Activated CD4-positive, alpha-beta T cell treated with anti-CD3 and anti-CD28 coated beads, Interleukin-2, amount 50 U/mL, for 48 hours (primary cell): ENCODE measurements at places on chromosomes 2 and 18.

GRCh38 chr2:182554950-182555349 is 128.1 kb upstream of the PDE1A start:
- no peak for DNase-seq

GRCh38 chr2:211093743-211094303 is 537.4 kb downstream of the CPS1 start:
- DNase-seq, result no peak

DNA sequence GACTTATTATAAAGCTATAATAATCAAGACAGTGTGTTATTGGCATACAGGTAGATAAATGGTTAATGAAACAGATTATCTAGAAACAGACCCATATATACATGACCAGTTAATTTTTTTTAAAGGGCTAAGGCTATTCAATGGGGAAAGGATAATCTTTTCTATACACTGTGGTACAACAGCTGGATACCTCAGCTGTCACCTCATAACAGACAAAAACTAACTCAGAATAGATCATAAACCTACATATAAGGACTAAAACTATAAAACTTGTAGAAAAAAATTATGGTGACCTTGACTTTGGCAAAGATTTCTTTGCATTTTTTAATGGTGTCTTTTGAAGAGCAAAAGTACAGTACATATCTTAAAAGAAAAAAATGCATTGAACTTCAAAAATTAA is 30.2 kb downstream of the MAP3K2 start:
- DNase-seq, result no peak

GRCh38 chr18:63058521-63058920 is 261.0 kb downstream of the BCL2 start:
- no peak for DNase-seq

DNA sequence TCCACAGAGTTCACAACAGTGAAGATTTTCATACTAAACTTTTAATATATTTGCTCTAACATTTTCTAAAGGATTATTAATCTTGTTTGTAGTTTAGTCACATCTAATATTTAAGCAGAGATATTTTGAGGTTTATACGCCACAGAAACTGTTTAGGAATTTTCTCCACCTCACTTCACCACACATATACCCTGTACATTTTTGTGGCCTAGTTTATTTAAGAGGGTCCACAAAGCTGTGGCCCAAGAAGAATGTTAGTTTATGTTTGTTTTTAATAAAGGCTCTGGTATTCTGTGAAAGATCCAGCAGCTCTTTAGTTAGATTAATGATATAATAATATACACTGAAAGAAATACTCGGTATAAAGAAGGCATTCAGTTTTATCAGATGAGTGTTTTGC is 132.7 kb upstream of the TTC27 start:
- no peak for DNase-seq

DNA sequence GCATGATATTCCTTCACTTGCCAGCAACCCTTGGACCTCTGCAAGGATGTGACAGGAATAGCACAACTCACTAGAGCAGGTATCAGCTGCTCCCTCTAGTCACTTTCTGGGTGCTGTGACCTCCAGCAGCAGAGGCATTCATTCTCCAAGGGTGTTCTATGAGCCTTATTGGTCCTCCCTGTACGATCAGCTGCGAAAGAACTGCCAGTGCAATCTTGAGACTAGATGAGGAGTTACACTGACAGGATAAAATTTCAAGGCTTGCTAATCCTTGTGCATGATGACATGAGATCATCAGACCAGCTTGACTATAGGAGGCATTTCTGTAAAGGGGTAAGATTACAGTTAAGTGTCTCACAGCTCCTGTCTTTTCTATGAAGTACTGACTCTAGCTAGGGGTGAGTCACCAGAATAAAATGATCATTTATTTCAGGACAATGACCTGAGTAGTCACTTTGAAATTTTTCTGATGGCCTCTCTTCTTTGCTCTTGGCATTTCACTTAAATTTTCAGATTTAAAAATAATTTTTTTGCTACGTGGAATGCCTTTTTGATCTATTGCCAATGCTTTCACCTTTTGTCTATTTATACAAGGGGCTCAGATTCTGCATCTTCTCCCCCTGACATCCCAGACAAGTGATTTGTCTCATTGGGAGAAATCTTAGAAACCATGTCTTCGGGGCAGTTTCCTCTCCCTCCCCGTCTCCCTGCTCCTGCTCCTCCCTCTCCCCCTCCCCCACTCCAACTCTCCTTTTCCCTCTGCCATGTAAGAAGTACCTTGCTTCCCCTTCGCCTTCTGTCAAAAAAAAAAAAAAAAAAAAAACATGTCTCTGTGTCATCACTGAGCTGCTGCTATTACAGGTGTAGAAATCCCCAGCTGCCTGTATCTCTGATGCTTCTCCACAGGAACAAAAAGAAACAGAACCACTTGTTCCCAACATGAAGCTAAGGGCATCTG is 49.2 kb upstream of the FRZB start:
- no peak for DNase-seq

GRCh38 chr18:45920367-45920766 is 46.8 kb downstream of the EPG5 start:
- no peak for DNase-seq

DNA sequence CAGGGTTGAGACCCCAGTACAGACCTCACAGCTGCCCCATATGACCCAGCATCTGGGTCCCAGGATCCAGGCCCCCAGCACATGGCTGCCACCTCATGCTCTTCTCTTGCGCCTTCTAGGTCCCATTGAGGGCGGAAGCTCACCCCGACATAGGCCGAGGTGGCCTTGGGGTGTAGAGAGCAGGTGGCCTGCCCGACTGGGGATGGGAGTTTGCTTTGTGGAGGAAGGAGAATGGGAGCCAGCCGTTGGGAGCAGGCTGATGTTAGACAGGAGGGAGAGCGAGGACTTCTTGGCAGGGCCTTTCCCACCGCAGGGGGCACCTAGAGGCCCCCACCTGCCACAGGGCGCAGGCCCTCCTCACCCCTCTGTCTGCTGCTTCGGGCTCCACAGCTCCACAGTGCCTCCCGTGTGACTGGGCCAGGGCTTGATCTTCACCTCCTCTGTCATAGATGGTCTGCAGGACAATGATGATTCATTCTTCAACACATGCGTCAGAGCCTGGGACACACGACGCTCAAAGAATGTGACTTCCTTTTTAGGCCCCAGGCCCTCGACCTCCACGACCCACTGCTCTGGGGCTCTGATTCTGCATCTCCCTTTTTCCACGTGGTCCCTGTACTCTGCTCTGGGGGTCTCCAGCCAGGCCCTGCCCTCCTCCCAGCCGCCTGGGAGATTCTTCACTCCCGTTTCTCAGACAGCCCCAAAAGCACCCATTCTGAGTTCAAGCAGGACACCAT is 86.6 kb upstream of the ODC1 start:
- DNase-seq, result no peak

DNA sequence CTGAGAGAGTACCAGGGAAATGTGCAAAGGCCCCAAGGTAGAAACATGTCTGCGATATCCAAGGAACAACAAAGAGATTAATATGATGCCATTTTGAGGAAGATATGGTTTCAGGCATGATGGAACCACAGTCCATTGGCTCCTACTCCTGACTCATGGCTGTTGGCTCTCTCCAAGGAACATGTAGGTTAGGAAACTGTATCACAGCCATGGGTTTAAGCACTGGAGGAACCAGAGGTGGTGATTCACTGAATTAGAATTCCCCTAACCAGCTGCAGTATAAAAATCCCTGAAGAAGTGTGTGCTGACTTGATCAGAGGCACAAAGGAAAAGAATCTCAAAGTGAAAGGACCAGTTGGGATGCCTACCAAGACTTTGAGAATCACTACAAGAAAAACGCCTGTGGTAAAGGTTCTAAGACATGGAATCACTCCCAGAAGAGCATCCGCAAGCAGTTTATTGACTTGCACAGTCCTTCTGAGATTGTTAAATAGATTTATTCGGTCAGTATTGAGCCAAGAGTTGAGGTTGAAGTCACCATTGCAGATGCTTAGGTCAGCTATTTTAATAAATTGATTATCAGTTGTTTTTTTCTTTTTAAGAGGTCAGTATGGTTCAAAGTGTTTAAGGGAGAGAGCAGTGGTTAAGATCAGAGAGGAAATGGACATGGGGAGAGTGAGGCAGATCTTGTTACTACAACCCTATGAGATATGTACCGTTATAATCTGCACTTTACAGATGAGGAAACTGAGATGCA is 110.7 kb upstream of the OTX1 start:
- DNase-seq, result no peak

- no peak for DNase-seq
Observed at GRCh38 chr2:191571163-191571769, 106.7 kb upstream of the NABP1 start.

- DNase-seq, result no peak
Observed at GRCh38 chr18:77145364-77145901, 12.8 kb upstream of the MBP start.
